ENCODE measurements at places on chromosomes 1 and 21. TPM values are rescaled to one million over a fixed set of nuclear protein-coding genes. Genes with fewer than 3 reads are reported as not detected.

The RYR2 gene
- total RNA-seq = 6.7 TPM

The PKLR gene
- total RNA-seq = 3.7 TPM

The CDA gene
- total RNA-seq = 1.7 TPM

The PLA2G2C gene
- total RNA-seq = not detected

The CFAP74 gene
- total RNA-seq = not detected

The OPRD1 gene
- 3.6 TPM for total RNA-seq

The TOMM40L gene
- total RNA-seq = 12.9 TPM

The LAX1 gene
- not detected for total RNA-seq

The TRNP1 gene
- 69.3 TPM for total RNA-seq

The GPR25 gene
- not detected for total RNA-seq

The SNX27 gene
- total RNA-seq = 58.6 TPM

The APOBEC4 gene
- not detected for total RNA-seq

The ELF3 gene
- total RNA-seq = 13.0 TPM

The VWA1 gene
- total RNA-seq = 21.9 TPM

The ADAMTS5 gene
- total RNA-seq = 0.47 TPM

The SAMD13 gene
- total RNA-seq = 3.6 TPM
